ENCODE measurements at places on chromosomes 12 and 14. TPM values are rescaled to one million over a fixed set of nuclear protein-coding genes. Genes with fewer than 3 reads are reported as not detected.

PTPN6 gene
- total RNA-seq, result 11.9 TPM

PIWIL1 gene
- not detected for total RNA-seq

CEBPE gene
- not detected for total RNA-seq

REC8 gene
- total RNA-seq, result 11.6 TPM

SMOC1 gene
- 12.7 TPM for total RNA-seq

MANSC4 gene
- not detected for total RNA-seq

DNA sequence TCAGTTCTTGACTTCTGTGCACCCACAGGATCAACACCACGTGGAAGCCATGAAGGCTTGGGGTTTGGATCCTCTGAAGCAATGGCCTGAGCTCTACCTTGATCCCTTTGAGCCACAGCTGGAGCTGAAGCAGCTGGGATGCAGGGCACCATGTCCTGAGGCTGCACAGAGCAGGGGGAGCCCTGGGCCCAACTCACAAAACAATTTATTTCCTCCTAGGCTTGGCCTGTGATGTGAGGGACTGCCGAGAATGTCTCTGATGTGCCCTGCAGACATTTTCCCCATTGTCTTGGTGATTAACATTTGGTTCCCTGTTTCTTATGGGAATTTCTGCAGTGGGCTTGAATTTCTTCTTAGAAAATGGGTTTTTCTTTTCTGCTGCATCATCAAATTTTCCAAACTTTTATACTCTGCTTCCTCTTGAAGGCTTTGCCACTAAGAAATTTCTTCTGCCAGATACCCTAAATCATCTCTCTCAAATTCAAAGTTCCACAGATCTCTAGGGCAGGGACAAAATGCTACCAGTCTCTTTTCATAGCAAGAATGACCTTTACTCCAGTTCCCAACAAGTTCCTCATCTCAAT lies 288.2 kb downstream of the CCDC59 start:
- no peaks in the 10 kb centered on the region for H3K27me3 ChIP-seq
- H3K27ac ChIP-seq, result no peak overlapping the region
- H3K36me3 ChIP-seq, result no peaks in the 10 kb centered on the region

- no peaks in the 10 kb centered on the region for H3K36me3 ChIP-seq
- no peaks in the 10 kb centered on the region for H3K4me1 ChIP-seq
- H3K27ac ChIP-seq, result no peak overlapping the region
- H3K27me3 ChIP-seq, result no peaks in the 10 kb centered on the region
Measured at GRCh38 chr14:53470351-53471043, 317.4 kb upstream of the DDHD1 start.

DNA sequence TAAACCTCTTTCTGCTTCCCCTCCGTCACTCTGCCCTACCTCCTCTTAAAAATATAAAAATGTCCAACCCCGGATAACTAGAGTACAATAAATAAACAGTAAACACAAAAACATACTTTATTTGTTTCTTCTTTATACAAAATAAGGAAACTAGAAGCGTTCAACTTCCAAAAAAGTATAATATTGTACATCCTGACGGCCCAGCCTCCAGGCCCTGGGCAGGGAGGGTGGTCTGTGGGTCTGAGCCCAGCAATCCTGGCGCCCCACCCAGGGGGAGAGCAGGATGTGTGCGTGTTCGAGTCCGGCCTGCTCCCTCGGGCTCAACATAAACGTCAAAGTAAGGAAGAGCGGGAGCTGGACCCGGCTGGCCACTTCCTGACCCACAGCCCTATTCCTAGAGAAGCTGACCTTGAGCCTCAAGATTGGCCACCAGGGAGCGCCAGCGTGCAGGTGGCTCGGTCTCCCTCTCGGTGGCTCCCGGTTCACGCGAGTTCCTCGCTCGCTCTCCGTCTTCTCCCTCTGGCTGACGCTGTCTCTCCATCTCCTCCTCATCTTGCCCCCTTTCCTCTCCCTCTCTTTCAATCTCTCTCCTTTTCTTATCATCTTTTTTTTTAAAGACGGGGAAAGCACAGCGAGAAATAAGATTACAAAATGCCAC lies 9.4 kb downstream of the LHX5 start:
- H3K27ac ChIP-seq, result no peak overlapping the region
- peak; percentile 54 for DNase-seq
- H3K27me3 ChIP-seq, result peaks cover 92% of the 10 kb centered on the region
- H3K4me1 ChIP-seq, result peaks cover 19% of the 10 kb centered on the region

GRCh38 chr14:87073880-87074570 lies 919.0 kb downstream of the GALC start:
- no peak overlapping the region for H3K4me3 ChIP-seq
- H3K27me3 ChIP-seq, result no peaks in the 10 kb centered on the region
- H3K27ac ChIP-seq, result no peak overlapping the region
- no peaks in the 10 kb centered on the region for H3K36me3 ChIP-seq

DNA sequence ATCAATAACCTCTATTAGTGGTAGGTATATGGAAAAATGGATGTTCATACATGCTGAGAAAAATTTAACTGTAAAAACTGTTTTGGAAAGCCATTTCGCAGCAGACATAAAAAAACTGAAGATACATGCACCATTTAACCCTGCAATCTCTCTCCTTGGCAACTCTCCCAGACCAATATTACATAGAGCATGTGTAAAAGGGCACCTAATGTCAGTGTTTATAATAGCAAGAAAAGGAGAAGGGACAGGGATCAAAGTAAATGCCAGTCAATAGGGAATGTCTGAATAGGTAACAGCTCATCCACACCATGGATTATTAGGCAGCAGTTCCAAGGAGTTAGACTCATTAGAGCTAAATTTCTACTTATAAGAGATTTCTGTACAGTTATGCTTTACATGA lies 77.2 kb downstream of the BTG1 start:
- H3K4me1 ChIP-seq, result no peaks in the 10 kb centered on the region
- H3K4me3 ChIP-seq, result no peak overlapping the region
- no peaks in the 10 kb centered on the region for H3K36me3 ChIP-seq
- no peak overlapping the region for H3K27ac ChIP-seq

DNA sequence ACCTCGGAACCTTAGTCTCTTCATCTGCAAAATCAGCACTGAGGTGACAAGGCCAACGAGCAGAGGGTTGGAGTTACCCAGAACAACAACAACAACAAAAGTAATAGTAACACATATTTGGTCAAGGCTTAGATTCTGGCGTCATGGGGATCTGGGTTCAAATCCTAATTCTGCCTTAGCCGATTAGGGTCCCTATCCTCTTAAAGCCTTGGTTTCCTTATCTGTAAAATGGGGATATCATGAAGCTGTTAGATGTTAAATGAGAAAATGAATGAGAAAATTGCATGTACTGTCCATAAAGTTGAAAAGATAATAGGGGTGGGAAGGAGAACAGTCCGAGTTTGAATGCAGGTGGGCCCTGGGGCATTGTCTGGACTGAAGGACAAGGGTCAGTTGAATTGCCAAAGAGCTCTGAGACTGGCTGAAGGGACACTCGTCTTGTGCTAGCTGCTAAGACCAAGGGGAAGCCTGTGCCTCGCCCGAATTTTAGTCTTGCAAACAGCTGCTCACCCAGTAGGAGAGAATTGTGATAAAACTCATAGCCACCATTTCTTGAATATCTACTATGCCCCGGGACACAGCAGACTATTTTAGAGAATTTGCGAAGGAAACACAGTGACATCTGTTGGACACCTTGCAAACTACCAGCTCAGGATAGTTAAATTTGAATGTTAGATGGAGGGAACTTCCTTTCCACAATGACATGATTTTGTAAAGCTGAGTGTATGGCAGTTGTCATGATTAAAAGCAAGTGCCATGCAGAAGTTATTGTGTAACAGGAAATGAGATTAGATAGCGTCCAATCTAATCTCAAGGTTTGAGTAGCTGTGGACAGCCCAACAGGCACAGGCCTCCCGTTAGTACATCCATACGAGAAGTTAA lies 6.8 kb upstream of the HNF1A start:
- H3K27ac ChIP-seq, result no peak overlapping the region
- no peaks in the 10 kb centered on the region for H3K27me3 ChIP-seq
- no peaks in the 10 kb centered on the region for H3K4me1 ChIP-seq
- no peaks in the 10 kb centered on the region for H3K36me3 ChIP-seq

DNA sequence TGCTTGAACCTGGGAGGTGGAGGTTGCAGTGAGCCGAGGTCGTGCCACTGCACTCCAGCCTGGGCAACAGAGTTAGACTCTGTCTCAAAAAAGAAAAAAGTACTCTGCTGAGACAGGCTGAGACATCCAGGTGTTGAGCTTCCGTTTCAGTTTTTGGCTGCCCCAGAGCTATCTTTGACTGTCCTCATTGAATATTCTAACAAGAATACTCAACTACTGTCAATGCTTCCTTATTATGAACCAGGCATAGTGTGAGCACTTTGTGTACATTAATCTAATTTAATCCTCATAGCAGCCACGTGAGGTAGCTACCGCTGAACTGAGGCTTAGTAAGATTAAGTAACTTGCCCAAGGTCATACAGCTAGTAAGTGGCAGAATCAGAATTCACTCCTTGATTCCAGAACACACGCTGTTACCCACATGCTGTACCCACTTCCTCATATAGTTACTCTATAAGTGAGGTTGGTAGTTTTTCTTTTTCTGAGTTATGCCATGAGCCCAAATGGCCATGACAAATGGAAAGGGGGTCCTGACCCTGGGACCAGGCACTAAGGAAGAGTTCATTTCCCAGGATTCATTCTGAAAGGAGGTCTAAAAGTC lies 11.3 kb downstream of the ALDH1L2 start:
- no peaks in the 10 kb centered on the region for H3K27me3 ChIP-seq
- no peak for DNase-seq
- H3K27ac ChIP-seq, result no peak overlapping the region

DNA sequence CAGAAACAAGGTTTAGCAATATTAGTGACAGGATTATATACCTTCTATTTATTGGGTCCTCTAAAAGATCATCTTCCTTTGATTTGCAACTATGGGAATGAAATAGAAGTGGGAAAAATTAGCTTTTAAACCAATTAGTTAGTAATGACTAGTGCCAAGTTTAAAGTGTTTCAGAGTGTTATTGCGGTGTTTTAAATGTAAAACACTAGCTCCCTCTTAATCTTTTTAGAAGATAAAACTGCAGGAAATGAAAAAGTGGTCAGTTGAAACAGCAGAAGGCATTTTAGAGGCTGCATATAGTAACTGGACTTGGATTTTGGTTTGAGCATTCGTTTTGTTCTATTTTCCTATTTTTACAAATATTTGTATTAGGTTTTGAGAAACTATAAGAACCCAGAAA lies 286.2 kb downstream of the RAD51B start:
- no peaks in the 10 kb centered on the region for H3K4me1 ChIP-seq
- peaks cover 10% of the 10 kb centered on the region for H3K36me3 ChIP-seq
- no peak for DNase-seq
- no peak overlapping the region for H3K27ac ChIP-seq
- H3K4me3 ChIP-seq, result no peak overlapping the region
- H3K27me3 ChIP-seq, result no peaks in the 10 kb centered on the region

- DNase-seq, result no peak
- H3K4me1 ChIP-seq, result no peaks in the 10 kb centered on the region
- H3K36me3 ChIP-seq, result no peaks in the 10 kb centered on the region
- H3K27ac ChIP-seq, result no peak overlapping the region
- H3K27me3 ChIP-seq, result no peaks in the 10 kb centered on the region
Measured at GRCh38 chr12:84506282-84506681, 406.3 kb downstream of the SLC6A15 start.

DNA sequence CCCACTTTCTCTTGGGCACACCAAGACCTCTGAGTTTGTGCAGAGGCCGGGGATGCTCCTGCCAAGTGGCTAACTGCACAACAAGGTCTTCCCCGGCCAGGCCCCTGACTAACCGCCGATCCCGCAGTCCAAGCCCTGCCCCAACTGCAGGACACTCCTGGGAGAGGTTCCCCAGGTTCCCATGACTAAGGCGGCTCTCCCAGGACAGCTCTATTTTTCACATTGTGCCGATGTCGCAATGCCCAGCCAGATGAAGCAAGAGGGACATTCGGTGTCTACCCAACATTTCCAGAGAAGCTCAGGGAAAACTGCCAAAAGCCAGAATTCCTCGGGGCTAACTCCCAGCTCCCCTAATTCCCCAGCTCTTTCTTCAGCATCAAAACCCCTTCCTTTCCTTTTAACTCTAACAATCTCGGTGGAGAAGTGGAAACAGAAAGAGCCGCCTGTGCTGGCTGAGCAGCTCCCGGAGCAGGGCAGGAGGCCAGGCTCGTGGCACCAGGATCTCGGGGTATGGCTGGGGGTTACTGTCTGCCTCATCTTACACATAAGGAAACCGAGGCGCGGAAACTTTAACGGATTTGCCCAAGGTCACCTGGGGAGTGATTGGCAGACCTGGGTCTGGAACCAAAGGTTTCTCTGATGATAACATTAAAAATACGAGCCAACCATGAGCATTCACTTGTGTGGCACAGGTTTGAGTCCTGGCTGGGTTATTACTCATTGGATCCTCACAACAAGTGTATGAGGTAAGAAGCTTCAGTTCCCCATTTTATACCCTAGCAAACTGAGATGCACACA lies 318.2 kb downstream of the BCL11B start:
- no peak overlapping the region for H3K27ac ChIP-seq
- peak; percentile 79 for DNase-seq
- H3K4me3 ChIP-seq, result no peak overlapping the region

GRCh38 chr12:68884251-68884650 lies 48.7 kb downstream of the CPM start:
- no peak for DNase-seq
- H3K4me1 ChIP-seq, result no peaks in the 10 kb centered on the region
- no peak overlapping the region for H3K4me3 ChIP-seq
- H3K36me3 ChIP-seq, result no peaks in the 10 kb centered on the region
- H3K27ac ChIP-seq, result no peak overlapping the region
- H3K27me3 ChIP-seq, result no peaks in the 10 kb centered on the region

Measured in tibial nerve (tissue), 4 donors.